ENCODE measurements at places on chromosomes 11 and 22.
A peak's percentile ranks its signal among the peaks of the same experiment; 100 is the strongest.

- DNase-seq = no peak
Observed at GRCh38 chr11:122323754-122324421, 207.9 kb upstream of the BLID start.

- DNase-seq = no peak
Observed at GRCh38 chr22:32546496-32546895, 71.9 kb downstream of the FBXO7 start.

DNA sequence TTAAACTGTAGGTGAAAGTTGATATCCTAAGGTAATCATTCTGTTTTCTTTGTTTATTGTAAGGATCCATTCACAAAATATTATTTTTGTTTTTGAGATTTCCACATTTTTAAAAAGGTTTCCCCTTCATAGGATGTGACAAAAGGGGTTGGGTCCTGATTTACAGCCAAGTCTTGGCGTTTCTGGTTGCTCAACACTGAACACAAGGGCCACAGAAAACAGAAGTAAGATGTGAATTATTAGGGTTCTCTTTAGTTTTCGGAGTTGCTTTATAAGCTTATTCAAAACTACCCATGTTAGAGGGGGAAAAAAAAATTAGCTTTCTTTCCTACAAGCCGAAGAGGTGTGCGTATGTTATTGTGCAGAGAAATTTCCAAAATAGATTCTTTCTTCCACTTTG, 30.0 kb upstream of the FLI1 start:
- no peak for DNase-seq

DNA sequence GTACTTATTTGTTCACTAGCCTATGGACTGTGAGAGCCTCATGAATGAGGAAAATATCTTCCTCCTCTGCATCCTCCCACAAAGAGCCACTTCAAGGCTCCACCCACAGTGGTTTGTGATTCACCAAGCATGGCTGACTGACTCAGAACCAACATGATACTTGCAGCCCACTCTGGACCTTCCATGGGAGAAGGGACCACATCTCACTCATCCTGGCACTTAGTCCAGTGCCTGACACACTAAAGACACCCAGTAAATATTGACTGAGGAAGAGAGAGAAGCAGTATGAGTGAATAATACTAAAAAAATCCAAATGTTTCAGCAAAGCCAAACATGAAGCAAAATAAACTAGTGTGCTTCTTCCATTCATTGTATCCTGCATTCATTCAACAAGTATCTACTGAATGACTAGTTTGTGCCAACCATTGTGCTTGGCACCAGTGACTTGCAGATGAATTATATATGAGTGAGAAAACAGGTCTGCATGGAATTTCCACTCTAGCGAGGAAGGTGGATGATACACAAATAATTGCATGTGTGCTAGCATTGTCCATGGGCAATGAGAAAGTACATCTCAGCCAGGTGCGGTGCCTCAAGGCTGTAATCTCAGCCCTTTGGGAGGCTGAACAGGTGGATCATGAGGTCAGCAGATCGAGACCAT, 54.9 kb upstream of the BLID start:
- no peak for DNase-seq

DNA sequence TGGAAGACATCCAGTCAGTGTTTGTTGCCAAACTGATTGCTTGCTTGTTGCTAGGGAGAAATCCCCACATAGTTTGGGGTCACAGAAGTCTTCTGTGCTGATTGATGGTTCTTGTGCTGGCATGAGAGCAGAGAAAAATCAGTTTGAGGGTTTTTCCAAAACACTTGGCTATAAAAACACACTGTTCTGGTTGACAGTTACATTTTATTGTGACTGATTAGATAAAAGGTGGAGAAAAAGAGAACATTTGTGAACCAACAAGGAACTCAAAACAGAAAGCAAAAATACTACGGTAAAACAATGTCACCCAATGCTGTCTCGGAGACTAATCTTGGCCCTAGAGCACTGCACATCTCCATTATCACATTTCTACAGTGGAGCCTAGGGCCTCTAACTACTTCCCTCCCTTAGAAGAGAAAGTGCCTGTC, 14.4 kb upstream of the EIF4G2 start:
- DNase-seq = no peak

DNA sequence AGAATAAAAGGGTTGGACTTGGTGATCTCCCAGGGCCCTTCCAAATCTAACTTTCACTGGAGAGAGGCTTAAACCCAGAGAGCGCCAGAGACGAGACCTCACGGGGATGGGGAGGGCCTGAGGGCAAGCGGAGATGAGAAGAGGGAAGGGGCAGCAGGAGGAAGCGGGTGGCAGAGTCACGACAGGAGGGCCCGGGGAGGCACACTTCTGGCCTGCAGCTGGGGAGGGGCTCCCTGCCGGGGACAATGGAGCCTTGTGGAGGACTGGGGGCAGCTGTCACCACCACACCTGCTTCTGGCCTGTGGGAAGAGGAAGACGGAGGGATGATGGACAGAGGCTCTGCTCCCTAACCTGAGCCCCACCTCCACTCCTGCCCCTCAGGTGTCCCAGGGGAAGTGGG, 40.2 kb downstream of the PDE2A start:
- no peak for DNase-seq

GRCh38 chr11:2577991-2578928, 121.5 kb downstream of the KCNQ1OT1 start:
- peak; percentile 1 for DNase-seq

DNA sequence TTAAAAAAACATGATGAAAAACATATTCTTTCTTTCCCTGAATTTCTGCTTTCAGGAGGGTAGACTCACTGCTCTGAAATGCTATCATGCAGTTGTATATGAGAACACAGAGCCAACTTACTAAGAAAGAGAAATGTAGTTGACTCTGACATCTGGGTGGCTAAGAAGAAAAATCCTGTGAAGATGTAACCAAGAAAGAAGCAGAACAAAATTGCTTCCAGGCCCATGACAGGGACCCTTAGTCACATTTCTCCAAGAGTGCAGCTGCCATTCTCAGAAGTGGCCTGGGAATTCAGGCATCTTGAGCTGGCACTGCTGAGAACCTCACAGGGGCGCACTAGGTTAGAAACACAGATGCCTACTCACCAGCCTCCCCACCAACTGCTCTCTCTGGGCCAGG, 73.6 kb downstream of the RPL27A start:
- DNase-seq = no peak

DNA sequence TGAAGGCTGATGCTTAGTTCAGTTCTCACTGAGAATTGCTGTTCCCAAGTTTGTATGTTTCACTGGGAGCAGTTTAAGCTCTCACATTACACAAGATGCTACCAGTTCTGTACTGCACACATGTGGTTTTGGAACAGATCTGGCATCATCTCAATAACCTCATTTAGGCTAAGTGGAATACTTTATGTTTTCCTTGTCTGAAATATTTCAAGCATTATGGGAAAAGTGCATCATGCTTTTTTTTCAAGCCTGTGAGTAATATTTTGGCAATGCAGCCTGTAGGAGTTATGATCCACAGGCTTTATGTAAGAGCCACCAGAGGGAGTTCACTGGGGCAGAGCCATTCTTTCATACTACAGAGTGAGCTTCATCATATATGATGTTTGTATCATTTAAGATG, 141.5 kb downstream of the OR4C45 start:
- no peak for DNase-seq

- DNase-seq = no peak
Observed at GRCh38 chr11:74520927-74521665, 27.6 kb upstream of the LIPT2 start.

GRCh38 chr11:33478111-33478573, 221.0 kb downstream of the HIPK3 start:
- DNase-seq = no peak

DNA sequence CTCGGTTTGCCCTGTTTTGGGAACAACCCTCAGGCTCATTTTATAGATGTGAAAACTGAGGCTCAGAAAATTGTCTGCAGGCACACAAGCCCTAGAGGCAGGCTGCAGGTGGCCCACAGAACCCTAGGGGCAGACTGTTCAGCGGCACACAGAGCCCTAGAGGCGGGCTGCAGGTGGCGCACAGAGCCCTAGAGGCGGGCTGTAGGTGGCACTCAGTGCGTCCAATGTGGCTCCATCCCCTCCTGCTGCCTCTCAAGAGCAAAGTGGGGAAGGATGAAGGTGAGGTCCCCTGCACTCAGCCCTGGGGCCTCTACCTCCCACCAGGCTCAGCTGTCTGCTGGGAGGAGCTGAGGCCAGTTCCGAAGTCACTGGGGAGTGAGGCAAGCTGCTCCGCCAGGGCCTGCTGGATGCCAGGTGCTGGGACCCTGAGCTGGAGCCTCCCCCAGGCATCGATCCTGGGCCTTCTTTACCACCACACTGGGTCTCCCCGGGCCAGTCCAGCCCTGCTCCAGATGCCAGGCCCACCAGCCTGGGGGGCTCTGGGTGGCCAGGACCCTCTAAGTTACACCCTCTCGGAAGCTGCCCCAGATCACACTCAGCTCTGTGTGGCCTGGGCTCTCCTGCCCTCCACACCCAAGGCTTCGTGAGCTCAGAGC, 2.3 kb downstream of the ACY3 start:
- DNase-seq = peak; percentile 71

- no peak for DNase-seq
Observed at GRCh38 chr11:112961751-112962578, 745 bp downstream of the NCAM1 start.

- no peak for DNase-seq
Observed at GRCh38 chr22:43320943-43321900, 21.9 kb downstream of the SCUBE1 start.

DNA sequence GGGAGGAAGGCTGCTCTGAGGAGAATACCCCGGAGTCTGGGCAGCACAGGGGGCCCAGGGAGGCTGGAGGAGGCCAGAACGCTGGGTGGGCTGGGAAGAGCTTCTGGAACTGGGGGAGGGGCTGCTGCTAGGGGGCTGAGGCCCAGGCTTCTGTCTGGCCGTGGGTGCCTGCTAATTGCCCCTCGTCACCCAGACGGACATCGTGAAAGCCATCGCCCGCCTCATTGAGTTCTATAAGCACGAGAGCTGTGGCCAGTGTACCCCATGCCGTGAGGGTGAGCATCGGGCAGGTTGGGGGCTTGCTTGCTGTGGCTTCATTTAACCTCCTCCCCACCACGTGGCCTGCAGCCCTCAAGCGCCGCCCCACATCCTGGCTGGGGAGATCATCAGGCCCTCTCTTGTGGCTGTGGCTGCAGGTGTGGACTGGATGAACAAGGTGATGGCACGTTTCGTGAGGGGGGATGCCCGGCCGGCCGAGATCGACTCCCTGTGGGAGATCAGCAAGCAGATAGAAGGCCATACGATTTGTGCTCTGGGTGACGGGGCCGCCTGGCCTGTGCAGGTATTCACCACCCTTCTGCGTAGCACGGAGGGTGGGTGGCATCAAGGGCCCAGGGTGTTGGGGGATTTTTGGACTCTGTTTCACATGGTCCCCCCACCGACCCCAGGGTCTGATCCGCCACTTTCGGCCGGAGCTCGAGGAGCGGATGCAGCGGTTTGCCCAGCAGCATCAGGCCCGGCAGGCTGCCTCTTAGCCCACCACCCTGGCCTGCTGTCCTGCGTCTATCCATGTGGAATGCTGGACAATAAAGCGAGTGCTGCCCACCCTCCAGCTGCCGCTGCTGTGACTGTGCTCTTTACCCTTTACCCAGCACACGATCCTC, 5.2 kb downstream of the NDUFV1 start:
- DNase-seq = no peak

DNA sequence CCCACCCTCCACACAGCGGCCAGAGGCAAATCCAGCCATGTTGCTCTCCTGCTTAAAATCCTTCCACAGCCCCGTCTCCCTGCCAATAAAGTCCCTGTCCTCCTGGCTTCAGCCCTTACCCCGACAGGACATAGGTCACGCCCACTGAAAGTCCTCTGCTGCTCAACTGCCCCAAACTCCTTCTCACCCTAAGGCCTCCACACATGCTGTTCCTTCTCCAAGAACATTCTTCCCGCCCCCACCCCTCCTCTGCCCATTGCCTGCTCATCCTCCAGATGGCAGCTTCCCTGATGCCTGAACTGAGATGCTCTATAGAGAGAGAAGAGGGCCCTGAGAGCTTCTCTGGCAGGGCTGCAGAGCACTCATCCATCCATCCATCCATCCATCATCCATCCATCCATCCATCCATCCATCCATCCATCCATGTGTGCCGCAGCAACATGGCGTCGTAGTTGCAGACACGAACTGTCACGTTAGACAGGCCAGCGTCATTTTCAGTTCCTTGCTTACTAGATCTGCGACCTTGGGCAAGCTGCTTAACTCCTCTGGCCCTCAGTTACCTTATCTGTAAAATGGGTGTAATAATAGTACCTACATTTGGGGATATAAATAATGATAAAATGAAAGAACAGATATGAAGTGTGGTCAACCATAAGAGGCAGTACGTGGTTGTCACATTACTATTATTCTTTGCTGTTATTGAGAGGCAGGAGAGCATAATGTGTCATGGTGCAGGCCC, 9.4 kb downstream of the NPTXR start:
- no peak for DNase-seq

- no peak for DNase-seq
Observed at GRCh38 chr11:18209058-18209457, 27.5 kb downstream of the SAA4 start.

GRCh38 chr11:82960779-82961143, 59.2 kb downstream of the DDIAS start:
- DNase-seq = no peak

DNA sequence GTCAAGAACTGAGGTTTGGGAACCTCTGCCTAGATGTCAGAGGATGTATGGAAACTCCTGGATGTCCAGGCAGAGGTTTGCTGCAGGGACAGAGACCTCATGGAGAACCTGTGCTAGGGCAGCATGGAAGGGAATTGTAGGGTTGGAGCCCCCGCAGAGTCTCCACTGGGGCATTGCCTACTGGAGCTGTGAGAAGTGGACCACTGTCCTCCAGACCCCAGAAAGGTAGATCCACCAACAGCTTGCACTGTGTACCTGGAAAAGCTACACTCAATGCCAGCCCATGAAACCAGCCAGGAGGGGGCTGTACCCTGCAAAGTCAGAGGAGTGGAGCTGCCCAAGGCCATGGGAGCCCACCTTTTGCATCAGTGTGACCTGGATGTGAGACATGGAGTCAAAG, 29.5 kb downstream of the CHST1 start:
- no peak for DNase-seq

GRCh38 chr11:113091481-113091780, 130.2 kb downstream of the NCAM1 start:
- no peak for DNase-seq

- DNase-seq = no peak
Observed at GRCh38 chr11:11247576-11247975, 105.5 kb downstream of the CSNK2A3 start.

GRCh38 chr11:62830904-62831519, 839 bp downstream of the STX5 start:
- DNase-seq = no peak

- DNase-seq = no peak
Observed at GRCh38 chr11:105274631-105275030, 135.1 kb upstream of the CARD18 start.

DNA sequence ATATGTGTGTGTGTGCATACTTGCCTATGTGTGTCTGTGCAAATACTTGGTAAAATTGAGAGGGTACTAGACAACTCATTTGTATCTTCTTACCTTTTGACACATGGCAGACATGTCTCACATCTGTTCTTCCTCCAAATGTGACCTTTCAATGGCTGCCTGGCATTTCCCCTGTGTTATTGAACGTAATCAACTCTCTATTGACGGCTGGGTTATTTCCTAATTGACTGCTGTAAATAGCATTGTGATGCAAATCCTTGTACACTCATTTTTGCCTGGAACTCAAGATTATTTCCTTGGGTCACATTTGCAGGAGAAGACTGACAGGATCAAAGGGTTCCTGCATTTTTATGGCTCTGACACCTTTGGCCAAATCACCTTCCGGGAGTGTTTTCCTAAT, 37.4 kb downstream of the KCNQ1 start:
- no peak for DNase-seq

GRCh38 chr11:11740073-11740702, 101.6 kb upstream of the USP47 start:
- DNase-seq = no peak

- DNase-seq = no peak
Observed at GRCh38 chr22:24753914-24754313, 20.6 kb downstream of the PIWIL3 start.
